ENCODE measurements at places on chromosomes 13 and 19.

- no peak for DNase-seq
These were observed 7.5 kb upstream of the SACS start for GRCh38 chr13:23440821-23441618.

- no peak for DNase-seq
These were observed 6.1 kb upstream of the ECH1 start for GRCh38 chr19:38837656-38838121.

DNA sequence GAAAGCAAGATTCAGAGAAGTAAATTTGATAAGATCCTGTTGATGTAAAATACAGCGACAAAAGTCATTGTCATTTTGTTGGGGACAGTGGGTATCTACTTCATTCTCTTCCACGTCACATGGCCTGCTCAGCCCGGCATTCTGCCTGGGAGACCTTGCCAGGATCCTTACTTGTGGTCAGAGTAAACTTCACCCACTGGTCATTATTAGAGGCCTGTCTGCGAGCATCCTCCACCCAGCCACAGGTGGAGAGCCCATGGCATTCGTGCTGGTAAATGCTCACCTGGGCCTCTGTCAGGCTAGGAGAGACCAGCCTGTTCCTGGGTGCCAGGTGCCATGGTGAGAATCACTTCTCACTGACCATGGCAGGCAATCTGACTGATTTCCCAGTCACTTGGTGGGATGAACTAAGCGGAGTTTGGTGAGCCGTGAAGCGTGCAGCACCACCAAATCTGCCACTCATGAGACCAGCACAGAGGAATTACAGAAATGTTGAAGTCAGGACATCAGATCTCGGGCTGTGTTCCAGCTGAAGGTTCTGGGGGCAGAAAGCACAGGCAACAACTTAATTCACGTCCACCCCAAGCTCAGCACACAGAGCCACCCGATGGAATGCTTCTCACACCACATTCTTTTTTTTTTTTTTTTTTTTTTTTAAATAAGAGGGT, 107.0 kb downstream of the SIPA1L3 start:
- DNase-seq: no peak

GRCh38 chr19:50838239-50838638, 4.9 kb upstream of the KLK15 start:
- no peak for DNase-seq

- no peak for DNase-seq
These were observed 2.0 kb downstream of the GPR12 start for GRCh38 chr13:26758496-26759157.

GRCh38 chr13:36445278-36445677, 13.0 kb downstream of the CCNA1 start:
- DNase-seq: no peak

DNA sequence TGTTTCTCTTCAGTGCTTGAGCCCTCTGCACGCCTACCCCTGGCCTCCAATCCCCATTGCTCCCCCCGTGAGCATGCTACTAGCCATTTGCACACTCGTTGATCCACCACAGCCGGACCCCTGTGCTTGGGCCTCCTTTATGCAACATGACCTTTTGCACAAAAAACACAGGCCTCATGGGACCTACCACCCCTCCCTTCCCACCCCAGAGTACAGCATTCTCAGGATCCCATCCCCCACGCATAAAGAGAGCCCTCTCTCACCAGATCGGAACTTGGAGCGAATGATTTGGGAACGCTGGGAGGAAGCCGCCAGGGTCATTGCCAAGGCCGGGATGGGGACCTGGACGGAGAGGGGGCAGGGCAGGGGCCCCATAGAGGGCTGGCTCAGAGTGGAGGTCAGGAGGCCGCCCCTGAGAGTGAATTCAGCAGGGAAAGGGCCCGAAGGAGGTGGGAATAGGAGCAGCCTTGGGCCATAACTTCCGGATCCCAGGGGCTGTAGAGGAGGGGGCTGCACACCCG, 754 bp downstream of the MAMSTR start:
- no peak for DNase-seq

DNA sequence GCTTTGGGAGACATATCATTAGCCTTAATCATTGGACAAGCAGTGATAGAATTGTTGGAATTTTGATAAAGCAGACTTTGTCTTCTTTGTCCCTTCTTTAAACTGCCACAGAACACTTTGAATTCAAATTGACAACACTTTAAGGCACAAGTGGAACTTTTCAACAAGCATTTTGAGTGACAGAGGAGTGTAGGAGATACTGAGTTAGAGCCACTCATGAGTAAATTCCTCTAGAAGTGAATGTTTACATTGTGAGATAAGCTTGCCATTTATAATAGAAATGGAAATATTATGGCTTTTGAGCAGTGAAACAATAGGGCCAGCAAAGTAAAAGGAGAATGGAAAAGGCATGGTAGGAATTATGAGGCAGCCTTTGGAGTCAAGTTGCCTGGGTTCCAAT, 515.8 kb downstream of the SLITRK6 start:
- DNase-seq: no peak

DNA sequence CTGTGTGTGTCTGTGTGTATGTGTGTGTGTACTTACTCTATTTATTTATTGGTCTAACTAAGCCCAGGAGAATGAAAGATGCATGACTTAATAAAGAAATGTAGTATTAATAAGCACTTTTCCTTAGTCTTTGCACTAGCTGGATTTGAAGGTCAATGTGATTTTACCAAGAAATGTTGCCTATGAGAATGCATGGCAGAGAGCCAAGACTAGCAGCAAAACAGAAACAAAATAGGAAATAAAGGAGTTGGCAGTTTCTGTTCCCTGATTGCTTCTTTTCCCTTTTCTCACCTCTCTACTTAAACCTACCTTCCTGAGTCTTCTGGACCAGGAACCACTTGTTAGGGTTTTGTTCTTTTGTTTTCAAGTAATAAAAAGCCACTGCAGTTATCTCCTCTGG, 286.1 kb downstream of the KCTD12 start:
- DNase-seq: no peak

GRCh38 chr13:72132075-72132474, 265.1 kb upstream of the DACH1 start:
- DNase-seq: no peak

DNA sequence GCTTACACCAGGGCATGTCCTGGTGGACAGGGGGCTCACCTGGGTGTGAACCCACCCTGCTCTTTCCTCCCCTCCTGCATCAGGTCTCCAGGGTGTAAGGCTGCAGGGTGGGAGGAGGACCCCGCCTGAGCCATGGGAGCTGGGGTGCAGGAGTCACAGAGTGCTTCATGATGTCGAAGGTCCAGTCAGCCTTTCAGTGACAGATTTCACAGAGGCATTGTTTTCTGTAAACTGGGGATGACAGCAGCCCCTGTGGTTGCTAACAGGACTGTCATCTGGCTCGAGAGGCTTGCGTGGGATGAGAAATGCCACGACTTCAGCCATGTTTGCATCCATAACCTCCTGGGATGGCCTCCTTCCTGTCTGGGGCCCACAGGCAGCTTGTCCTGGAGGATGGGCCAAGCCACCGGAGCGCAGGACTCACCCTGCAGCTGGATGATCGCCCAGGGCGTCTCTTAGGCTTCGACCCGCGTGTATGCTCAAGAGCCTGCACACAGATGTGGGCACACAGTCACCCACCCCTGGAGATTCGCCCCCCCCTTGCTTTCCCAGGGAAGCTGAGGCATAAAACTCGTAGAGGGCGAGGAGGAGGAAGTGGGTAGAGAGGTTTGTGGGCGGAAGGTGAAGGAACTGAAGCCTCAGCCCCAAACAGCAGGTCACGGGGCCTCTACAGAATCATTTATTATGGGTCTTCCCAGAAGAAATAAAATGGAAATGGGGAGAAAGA, 4.9 kb downstream of the NANOS3 start:
- no peak for DNase-seq

DNA sequence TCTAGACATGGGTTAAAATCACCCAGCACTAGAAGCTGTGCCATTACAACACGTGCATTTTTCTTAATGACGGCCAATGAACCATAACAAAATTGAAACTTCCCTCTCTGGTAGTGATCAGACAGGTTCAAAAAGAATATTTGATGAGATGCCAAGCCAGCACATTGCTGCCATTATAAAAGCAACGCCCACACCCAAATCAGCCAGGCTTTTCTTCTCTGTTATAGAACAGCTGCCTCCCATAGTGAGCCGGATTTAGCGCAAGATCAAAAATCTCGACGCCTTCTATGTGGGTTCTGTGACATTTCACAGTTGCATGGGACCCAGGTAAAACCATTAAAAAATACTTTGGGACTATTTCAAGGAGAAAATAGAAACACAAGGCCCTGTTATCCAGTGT, 1158.0 kb downstream of the EFNB2 start:
- DNase-seq: no peak

GRCh38 chr13:49754146-49754545, 38.3 kb downstream of the KPNA3 start:
- DNase-seq: no peak

Measured in COR-L47 (cell line).